ENCODE measurements at places on chromosomes 2 and 18.

DNA sequence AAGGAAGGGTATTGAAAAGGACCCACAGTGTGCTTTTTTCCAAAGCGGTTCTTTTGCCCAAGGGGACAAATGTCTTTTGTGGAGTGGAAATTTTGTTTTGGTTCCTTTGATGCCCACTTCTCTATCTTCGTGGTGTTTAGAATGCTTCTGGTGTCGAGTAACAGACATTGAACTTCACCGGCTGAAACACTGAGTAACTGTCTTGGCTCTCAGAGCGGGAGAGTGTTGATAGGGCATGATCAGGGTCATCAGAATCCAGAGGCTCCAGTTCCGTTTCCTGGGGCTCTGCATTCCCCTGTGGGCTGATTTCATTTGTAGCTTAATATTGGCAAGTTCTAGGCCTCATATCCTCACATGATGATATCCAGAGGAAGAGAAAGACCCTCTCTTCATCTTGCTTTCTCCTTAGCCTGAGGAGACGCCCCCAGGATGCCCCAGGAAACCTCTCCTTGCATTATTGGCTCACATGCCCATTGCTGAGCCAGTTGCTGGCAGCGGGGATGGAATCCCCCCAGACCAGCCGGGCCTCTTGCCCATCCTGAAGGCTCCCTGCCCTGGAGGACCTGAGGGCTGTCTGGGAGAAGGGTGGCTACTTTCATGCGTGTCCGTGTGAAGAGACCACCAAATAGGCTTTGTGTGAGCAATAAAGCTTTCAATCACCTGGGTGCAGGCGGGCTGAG lies 27.9 kb upstream of the AGFG1 start:
- no peak for DNase-seq

DNA sequence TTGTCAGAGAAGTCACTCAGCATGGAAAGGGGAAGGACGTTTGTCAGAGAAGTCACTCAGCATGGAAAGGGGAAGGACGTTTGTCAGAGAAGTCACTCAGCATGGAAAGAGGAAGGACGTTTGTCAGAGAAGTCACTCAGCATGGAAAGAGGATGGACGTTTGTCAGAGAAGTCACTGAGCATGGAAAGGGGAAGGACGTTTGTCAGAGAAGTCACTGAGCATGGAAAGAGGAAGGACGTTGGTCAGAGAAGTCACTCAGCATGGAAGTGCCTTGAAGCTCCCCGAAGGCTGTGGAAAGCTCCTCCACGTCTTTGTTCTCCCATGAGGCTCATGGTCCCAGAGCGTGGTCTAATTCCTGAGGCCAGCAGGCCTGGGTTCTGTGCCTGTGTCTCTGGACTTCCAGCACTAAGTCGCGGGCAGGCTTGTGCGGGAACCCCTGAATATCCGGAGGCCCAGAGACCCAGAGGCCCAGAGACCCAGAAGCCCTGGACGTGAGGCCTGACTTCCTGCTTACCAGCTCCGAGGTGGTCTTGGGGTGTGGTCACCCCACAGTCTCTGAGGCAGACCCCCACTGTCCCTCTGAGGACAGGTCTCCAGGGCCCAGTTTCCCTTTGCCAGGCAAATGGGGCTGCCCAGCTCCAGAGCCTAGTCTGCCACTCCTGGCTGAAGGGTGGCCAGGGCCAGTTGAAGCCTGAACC lies 70.4 kb upstream of the TWIST2 start:
- DNase-seq: no peak

GRCh38 chr2:50718146-50718545 lies 313.8 kb downstream of the NRXN1 start:
- no peak for DNase-seq

DNA sequence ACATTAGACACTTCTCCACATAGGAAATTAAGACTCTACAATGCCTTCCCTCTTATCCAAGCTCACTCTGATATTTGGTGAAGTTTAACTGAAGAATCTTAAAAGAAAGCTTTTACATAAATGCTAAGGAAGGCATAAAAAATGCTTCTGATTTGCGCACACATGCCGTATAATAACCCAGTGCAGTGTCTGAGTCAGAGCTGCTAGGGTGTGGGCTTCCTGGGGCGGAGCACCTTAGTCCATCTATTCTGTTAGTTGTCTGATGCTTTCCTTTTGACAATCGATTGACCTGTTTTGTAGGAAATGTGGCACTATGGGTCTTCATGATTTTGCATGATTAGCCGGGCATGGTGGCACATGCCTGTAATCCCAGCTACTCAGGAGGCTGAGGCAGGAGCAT lies 231.5 kb downstream of the AFF3 start:
- DNase-seq: peak; percentile 39

Measured in PC-3 (cell line).